T-helper 1 cell (primary cell): ENCODE measurements at places on chromosomes 1 and 21.

- no peak for DNase-seq
Observed at GRCh38 chr1:230686747-230687146, 27.2 kb downstream of the AGT start.

DNA sequence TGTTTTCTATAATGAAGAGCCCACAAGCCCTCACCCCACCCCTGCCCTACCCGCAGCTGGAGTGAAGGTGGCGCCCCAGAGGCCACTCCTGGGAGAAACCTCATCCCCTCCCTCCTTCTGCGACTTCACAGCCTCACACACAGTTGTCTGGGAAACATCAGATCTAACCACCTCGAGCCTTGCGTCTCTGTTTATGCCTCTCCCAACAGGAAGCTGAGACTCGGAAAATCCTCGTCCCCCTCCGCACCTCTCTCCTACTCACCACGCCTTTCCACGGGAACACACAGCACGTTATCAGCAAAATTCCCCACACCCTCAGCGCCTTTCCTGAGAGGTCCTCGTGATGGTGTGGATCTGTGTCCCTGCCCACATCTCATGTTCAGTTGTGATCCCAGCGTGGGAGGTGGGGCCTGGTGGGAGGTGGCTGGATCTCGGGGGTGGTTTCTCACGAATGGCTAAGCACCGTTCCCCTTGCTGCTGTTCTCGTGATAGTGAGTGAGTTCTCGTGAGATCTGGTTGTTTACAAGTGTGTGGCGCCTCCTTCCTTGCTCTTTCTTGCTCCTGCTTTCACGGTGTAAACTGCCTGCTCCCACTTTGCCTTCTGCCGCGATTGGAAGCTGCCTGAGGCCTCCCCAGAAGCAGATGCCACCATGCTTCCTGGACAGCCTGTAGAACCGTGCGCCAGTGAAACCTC, 190.6 kb downstream of the KIF26B start:
- DNase-seq: no peak

- no peak for DNase-seq
Observed at GRCh38 chr1:168811176-168811575, 82.2 kb upstream of the DPT start.

DNA sequence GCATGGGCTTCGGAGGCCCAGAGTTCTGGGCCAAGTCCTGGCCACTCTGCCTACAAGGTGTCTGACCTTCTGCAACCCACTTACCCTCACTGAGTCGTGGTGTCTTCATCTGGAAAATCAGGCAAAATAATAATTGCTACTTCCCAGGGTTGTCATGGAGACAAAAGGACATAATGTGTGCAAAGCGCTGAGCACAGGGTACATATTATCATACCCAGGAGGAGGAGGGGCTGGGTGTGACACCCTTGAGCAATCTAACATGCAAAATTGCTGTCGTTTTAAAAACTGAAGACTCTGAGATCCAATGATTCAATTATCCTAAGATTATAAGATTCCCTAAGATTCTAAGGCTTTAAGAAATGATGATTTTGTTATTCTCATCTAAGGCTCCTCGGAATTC, 459.5 kb downstream of the PTPRU start:
- DNase-seq: no peak

DNA sequence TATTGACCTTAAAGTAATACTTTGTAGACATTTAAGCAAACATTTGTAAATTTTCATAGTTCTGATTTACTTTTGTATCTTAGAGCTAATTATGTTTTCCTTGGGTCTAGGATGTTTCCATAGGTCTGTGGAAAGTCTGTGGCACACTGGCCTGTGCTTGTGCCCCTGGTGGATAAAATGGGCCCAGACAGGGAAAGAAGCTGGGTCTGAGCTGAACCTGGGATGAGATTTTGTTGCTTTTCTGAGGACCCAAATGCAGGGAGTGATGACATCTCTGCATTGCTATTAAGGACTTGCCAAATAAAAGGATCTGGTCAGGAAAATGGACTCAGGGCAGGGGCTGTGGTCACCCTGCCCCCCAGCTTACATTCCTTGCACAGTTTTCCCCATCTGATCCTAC, 41.8 kb downstream of the C1orf21 start:
- DNase-seq: no peak

GRCh38 chr1:3292051-3292722, 162.3 kb upstream of the ARHGEF16 start:
- no peak for DNase-seq

GRCh38 chr1:165144757-165145397, 211.6 kb downstream of the LMX1A start:
- no peak for DNase-seq

DNA sequence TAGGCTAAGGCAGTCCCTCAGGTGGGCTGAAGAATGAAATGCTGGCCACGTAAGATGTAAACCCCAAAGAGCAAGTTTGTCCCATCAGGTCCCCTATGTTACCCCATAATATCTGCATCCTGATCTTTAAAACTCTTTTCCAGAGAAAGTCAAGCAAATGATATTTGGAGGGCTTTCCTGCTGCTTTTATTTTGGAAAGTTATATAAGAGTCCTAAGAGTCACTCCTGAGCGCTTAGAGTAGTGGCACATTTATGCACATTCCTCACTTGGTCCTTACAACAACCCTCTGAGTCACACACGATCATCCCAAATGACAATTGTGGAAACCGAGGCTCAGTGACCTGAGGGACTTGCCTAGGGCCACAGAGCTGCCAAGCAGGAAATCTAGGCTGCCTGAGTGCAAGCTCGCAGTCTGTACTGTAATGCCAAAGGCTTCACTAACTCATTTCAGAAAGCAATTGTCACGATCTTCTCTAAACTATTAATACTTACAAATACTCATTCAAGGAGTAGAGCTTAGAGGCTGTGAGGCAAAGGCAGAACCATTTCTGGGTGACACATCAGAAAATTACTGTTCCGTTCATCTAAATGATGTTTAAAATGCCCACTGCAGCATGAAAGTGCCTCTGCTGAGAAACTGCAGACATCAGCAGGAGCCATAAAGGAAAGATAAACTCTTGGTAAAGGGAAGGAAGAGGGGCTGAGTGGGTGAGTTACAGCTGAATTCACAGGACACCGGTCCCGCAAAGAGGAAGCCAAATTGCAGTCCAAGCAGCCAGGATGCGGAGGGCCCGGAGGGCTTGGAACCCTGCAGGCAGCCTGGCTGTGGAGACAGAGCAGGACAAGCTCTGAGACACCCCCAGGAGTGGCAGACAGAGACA, 30.8 kb downstream of the CAPZB start:
- DNase-seq: no peak
